ENCODE measurements at places on chromosomes 12 and 14.

DNA sequence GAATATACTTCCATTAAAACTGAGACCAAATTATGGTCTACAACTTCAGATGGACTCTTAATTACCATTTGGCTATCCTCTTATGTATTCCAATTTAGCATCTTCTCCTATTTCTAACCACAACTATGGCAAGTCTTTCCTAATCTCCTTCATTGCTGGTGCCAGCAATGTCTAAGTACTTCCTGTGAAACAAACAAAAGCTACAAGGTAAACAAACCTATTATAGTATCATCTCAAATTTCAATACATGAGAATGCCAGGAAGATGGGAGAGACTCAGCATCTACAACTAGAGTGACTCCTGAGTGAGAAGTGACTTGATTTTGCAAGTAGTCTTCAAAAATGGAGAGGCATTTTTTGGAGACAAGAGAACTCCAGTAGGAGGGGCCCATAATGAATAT lies 202.9 kb upstream of the ATXN7L3B start:
- no peak for DNase-seq

- DNase-seq: no peak
These were observed 340.2 kb upstream of the DDHD1 start for GRCh38 chr14:53493320-53493719.

DNA sequence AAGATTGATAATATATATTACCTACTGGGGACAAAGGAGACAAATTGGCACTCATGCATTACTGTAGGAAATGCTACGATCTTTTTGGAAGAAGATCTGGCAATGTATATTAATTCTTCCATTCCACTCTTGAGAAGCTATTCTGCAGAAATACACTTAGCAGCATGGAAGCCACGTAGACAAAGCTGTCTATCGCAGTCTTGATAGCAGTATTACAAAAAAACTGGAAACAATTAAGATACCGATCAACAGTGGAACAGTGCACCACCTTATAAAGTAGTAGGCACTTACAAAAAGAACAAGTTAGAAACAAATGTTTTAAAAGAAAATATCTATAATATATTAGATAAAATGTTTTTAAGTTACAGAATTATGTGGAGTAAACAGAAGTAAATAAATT lies 87.2 kb downstream of the ABCD2 start:
- no peak for DNase-seq

DNA sequence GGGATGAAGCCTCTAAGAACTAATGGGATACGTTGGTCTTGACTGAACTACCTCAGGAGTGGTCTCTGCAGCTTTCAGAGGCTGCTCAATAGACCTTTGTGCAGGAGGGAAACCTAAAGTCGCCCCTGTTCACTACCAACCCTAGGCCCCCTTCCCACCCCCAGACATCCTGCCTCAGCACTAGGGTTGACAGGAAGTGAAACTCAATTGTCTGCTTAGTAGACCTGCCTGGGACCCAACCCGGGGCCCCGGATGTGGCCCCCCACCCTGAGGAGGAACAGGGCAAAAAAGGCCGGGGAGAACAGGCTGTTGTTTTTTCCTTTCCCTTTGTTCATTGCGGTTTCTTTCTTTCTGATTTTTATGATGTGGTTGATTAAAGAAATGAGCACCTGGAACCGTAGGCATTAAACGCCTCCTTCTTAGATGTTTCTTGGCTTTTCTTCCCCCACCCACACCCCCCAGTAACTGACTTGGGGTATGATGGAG lies 1.6 kb upstream of the DGKA start:
- DNase-seq: no peak

DNA sequence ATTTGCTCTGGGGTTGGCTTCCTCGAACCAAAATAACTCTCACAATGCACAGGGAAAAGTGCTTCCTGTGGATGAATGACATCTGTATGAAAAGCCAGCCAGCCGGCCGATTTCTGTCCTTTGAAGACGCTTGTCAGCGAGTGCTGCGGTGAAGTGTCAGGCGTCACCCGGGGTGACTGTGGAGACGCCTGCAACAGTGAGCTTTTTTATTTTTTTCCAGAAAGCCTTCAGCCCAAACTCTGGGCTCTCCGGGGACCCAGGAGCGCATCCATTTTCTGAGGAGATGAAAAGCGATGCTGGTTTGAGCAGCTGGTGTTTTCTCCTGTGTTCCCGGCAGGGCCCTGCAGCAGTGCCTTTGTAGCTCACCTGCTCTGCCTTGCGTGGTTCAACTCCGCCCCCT lies 147.9 kb upstream of the MYL2 start:
- no peak for DNase-seq

DNA sequence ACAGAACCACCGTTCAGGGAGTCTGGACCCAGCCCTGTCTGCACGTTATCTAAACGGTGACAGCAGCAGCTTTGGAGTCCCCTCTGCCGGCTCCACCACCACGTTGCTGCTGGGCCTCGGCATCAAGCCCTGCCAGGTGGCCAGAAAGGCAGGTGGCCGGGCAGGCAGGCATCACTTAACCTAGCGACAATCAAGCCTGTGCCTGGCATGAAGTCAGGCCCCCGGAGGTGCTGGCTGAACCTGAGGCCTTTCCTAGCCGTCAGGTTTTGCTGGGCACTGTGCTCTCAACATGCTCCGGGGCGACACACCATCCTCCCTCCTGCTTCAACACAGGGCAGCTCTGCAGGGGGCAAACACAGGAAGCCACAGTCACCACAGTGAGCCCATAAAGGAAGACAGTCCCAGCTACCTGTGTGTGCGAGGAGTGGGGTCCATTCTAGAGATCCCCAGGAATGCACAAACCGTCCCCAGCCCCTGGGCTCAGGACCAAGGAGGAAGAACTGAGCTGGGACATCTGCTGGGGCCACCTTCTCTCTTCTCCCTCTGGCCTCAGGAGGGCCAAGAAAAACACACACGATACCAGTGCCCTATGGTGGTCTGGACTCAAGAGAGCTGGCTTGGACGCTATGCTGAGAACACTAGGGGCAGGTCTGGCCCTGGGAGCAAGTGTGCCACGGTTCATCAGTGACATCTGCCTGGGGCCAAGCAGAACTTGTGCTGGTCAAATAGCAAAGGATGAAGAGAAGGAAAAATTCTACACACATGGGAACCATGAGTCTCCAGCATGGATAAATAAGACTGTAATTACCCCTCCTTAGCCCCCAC lies 44.7 kb downstream of the CCDC88C start:
- DNase-seq: no peak

GRCh38 chr12:53928054-53928835 lies 10.4 kb upstream of the HOXC13 start:
- no peak for DNase-seq

DNA sequence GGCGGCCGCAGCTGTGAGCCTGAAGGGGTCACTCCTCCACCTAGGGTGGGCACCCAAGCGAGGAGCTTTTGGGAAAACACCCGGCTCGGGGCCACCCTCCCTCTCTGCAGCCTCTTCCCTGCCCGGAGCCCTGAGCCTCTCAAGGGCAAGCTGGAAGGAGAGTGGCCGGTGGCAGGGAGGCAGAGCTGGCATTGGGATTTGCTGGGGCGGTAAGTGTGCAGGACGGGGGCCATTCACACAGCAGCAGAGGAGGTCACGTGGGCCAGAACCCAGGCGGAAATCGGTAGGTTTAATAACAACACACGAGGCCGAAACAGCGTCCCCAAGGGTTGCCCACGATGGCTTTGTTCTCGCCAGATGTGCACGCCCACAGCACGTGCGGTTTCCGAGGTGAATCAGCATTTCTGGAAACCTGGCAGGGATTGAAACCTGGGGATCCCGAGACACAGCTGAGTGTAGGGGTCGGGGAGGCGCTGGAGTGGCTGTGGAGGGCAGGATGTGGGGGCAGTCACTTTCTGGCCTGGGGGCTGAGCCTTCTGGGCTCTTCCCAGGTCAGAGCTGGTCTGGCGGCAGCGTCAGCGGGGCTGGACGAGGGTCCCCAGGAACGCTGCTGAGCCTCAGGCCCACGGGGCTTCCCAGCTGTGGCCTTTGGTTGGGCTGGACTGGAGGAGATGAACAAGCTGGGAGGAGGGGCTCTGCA lies 23.5 kb downstream of the NOC4L start:
- DNase-seq: no peak

- DNase-seq: no peak
These were observed 4.1 kb upstream of the SLC7A7 start for GRCh38 chr14:22819151-22819988.

GRCh38 chr14:30484201-30484600 lies 74.8 kb upstream of the G2E3 start:
- no peak for DNase-seq
